HFFc6 (cell line): ENCODE measurements at places on chromosomes 3 and 15. TPM values are rescaled to one million over a fixed set of nuclear protein-coding genes. Genes with fewer than 3 reads are reported as not detected.

DNA sequence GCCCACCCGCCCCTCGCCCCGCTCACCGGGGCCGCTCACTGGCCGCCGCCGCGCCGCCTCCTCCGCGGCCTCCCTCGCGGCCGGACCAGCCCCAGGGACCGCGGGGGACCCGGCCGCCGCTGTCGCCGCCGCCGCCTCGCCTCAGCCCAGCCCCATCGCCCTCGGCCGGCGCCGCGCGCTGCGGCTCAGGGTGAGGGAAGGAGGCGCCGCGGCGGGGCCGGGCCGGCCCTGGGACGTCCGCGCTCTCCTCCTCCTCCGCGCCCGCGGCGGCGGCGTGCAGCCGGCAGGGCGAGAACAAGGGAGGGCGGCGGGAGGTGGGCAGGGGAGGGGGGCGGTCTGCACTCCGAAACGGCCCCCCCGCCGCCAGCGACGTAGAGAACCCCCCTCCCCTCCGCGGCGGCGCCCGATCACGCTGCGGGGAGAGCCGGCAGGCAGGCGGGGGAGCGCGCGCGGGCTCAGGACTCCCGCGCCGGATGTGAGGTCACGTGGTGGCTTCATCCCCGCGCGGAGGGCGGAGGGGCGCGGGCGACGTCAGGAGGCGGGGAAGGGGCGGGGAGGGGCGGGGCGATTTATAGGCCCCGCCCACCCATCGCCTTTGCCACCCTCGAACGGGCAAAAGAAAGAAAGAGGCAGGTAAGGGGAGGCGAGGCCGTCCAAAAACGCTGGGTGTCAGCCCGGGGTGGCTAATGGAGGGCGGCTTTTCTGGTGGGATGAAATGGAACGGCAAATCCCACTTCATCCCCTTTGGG lies at the start of gene ATP13A3:
Gene ATP13A3 (minus strand): TSS at position 463 of the 749 bp plus-strand sequence. CDS start 24,812 bp downstream, outside the sequence.
- peaks cover 27% of the 10 kb centered on the region for H3K36me3 ChIP-seq
- H3K27me3 ChIP-seq = peaks cover 4% of the 10 kb centered on the region; the same call in 1 of the 2 replicates
- H3K4me1 ChIP-seq = peaks cover 65% of the 10 kb centered on the region

DNA sequence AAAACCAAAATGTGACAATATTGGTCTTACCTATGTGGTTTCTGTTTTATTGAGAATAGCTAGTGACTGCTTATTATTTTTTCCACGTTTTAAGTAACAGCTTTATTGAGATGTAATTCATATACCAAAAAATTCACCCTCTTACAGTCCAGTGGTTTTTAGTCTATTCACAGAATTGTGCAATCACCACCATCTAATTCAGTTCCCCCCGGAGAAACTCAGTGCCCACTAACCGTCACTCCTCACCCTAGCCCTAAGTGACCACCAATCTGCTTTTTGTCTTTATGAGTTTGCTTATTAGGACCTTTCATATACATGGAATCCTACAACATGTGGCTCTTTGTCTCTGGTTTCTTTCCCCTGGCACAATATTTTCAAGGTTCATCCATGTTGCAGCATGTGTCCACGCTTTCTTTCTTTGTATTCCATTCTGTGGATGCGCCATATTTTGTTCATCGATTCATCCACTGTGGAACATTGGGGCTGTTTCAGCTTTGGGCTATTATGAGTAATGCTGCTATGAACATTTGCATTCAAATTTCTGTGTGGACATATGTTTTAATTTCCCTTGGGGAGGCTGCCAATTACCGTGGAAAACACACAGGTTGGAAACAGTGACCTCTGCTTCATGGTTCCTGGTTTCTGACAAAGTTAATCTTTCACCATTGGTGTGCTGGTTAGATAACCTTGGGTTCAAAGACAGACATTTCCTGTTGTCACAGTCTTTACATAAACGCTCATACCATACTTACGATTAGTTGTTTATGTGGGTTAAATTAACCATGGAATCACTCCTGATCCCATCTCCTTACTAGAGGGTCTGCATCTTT lies 3.2 kb upstream of the BCL2L10 start:
- H3K36me3 ChIP-seq = no peaks in the 10 kb centered on the region
- no peak overlapping the region for H3K4me3 ChIP-seq
- no peak for DNase-seq
- H3K27me3 ChIP-seq = peaks cover 10% of the 10 kb centered on the region; the same call in 1 of the 2 replicates
- H3K4me1 ChIP-seq = peaks cover 20% of the 10 kb centered on the region

BTLA gene
- not detected in 3 replicates for total RNA-seq

ZKSCAN7 gene
- total RNA-seq = 0.56 to 1.3 TPM (median 1.1 TPM) in 3 replicates

STRIT1 gene
- not detected in 3 replicates for total RNA-seq
